Foreskin keratinocyte (primary cell): ENCODE measurements at places on chromosomes 11 and 22. TPM values are rescaled to one million over a fixed set of nuclear protein-coding genes. Genes with fewer than 3 reads are reported as not detected.

The EFCAB6 gene
- 0.24 and 0.35 TPM in 2 replicates for total RNA-seq

DNA sequence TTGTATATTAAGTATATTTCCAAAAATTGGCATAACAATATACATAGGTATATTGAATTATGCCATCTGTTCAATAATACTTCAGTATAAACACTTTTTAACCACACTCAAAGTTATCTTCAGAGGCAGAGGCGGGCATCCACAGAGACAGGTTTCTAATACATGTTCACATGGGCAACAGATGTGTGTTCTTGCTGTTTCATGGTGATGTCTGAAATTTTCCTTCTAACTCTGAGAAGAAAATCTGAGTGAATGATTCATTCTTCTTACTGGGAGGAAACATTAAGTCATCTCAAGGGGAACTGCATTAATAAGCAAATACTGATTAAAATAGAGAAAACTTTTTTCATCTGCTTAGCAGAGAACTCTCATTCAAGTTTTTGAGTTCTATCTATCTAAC, 1074.5 kb downstream of the LRRC4C start:
- peak; percentile 11 for DNase-seq

GRCh38 chr11:63862923-63863322, 24.0 kb downstream of the MARK2 start:
- DNase-seq, result no peak

GRCh38 chr11:133819746-133820315, 25.5 kb downstream of the SPATA19 start:
- DNase-seq, result no peak

DNA sequence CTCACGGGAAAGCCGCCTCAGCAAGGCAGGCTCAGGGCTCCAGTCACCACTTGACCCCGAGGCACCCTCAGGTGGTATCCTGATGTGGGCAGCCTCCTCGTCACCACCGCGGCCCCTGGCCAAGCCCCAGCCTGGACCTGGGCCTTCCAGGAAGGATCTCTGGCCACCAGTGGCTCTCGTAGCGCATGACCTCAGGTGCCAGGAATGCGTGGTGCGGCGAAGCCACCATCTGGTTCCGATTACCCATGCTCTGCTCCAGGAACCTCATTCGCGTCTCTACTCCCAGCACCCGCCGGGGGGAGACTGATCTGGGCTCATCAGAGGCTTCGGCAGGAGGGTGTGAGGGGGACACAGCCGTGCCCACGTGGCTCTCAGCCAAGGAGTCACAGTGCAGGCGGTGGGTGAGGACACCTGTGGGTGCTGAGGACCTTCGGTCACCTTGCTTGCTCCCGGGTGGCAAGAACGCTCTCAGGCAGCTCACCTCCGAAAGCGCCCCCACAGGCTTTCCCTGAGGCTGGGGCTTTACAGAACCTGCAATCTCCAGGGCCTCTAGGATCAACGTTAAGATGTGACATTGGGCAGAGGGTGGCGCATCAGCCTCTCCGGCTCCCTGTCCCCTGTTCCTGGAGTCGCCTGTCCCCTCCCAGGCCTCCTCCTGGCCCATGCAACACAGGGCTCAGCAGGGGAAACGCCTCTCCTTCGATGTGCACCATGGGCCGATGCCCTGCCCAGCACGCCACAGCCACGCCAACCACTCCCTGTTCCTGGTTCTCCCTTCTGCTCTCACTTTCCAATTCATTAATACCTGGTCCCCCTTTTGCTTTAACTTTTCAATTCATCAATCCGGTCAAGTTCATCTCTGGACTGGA, 39.0 kb downstream of the TBX1 start:
- no peak for DNase-seq

GRCh38 chr11:46697303-46697702, 3.1 kb downstream of the ARHGAP1 start:
- no peak for DNase-seq

DNA sequence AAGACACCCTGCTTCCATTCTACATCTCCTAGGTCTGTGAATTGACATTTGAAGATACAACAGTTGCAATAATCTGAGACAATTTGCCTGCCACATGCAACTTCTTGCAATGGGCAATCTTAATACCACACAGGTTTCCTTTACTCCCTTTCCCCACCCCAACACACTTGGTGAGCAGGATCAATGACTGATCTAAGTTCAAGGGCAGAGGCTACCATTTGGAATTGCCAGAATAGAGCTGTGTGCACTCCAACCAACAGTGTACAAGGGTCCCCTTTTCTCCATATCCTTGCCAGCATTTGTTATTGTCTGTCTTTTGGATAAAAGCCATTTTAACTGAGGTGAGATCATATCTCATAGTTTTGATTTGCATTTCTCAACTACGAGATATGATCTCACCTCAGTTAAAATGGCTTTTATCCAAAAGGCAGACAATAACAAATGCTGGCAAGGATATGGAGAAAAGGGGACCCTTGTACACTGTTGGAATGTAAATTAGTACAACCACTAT, 2.9 kb upstream of the NNMT start:
- DNase-seq, result no peak

DNA sequence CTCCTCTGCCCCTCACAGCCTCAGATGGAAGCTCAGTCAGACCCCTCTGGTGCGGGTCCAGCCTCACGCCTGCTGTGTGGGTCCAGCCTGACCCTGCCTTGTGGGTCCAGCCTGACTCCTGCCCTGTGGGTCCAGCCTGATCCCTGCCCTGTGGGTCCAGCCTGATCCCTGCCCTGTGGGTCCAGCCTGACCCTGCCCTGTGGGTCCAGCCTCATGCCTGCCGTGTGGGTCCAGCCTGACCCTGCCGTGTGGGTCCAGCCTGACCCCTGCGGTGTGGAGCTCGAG, 445.3 kb downstream of the BRD1 start:
- DNase-seq, result no peak

DNA sequence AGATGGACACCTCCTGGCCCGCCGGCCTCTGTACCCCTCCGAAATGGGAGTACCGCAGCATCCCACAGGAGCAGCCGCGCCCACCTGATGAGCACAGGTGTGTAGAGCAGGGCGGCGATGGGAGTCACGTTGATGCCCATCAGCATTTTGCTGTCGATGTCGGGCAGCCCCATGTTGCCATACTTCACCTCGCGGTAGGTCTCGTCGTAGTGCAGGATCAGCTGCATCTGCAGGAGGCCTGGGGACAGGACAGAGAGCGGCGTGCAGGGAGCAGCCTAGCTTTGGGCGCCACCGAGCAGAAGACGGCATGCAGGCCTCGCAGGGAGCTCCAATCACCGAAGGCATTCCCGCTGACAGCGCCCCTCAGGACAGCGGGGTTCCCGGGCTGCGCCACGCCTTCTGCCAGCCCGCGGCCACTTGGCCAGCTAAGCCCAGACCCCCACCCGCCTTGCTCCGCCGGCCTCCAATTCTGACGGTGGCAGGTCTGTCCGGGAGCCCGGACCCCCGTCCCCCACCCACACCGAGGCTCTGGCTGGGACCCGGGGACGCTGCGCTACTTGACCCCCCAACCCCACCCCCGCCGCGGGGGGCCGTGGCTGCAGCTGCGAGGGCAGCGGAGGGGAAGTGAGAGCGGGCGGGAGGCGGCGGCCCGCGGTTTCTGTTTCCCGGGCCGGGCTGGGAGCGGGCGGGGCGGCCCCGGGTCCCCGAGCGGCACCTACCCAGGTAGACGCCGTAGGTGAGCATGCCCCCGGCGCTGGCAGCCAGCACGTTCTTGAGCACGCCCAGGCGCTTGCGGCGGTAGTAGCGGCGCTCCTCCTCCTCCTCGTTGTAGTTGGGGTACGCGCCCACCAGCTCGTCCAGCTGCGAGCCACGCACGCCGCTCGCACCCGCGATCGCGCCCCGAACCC, 705 bp downstream of the UNC93B1 start:
- no peak for DNase-seq

- DNase-seq, result no peak
Observed at GRCh38 chr11:112509300-112509699, 248.6 kb upstream of the PLET1 start.

GRCh38 chr11:38014405-38014804, 1416.4 kb upstream of the RAG2 start:
- DNase-seq, result no peak

DNA sequence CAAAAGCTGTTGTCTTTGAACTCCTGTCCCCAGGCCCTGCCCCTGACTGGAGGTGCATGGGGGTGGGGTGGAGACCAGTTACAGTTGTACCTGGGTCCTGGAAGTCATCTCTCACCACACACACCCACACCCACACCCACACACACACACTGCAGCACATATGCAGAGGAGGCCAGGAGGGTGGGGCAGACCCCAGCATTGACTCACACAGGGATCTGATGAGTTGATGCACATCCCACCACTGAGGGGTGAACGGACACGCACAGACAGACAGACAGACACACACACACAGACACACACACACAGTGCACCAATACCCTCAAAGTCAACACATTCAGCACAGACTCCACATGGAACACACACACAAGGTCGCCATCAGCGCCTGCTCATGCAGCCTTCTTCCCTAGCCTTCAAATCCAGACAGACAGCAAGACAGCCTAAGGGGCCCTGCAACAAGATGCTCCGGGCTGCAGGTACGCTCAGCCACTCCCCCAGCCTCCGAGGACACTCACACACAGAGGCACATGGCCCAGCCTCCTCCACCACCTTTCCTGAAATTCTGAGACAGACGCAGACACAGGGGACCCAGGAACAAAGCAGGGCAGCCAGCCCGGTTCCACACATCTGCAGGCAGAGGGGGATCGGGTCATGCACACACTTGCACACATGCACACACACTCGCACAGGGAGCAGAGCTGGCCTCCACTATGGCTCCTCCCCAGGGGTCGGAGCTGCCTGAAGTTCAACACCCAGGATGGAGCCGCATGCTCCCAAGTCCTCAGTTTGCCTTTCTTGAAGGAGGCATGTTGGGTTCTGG, 26.5 kb downstream of the SYT7 start:
- DNase-seq, result no peak

- no peak for DNase-seq
Observed at GRCh38 chr11:65165410-65166317, 4.4 kb upstream of the SPDYC start.

GRCh38 chr11:21195995-21196394, 526.6 kb downstream of the NELL1 start:
- no peak for DNase-seq

GRCh38 chr11:97107604-97108003, 717.8 kb downstream of the JRKL start:
- DNase-seq, result no peak

GRCh38 chr22:50726643-50727340, 11.2 kb upstream of the ACR start:
- no peak for DNase-seq

DNA sequence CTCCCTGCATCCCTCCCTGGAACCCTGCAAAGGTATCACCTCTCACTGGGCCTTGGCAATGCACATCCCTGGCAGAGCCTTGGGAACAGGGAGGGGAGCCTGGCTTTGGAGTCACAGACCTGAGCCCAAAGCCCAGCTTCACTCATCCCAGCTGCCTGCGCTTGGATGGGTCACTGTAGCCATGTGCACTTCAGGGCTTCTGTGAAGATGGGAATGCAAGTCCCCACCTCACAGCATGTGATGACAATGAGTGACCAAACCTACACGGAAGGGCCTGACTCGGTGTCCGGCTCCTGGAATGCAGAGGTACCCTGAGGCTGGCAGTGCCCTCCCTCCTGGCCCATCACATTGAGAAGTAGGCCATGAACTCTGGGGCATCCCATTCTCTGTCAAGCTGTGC, 22.8 kb upstream of the BAIAP2L2 start:
- DNase-seq, result no peak

DNA sequence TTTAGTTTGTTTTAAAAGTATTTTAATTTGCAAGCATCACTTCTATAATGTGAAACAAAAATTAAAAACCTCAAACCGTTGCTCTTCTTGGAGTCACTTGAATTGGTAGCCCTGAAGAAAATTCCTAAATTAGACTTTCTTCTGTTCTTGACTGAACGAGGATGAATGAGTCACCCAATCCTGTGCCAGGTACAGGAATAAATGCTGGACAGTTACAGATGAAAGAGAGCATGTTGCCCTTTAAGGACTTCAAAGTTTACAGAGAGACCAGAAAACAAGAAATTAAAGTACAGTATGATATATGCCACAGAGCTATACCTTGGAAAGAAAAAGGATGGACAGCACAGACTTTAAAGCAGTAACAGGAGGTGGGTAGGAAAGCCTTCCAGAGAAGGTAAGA, 41.3 kb upstream of the CXCR5 start:
- no peak for DNase-seq

DNA sequence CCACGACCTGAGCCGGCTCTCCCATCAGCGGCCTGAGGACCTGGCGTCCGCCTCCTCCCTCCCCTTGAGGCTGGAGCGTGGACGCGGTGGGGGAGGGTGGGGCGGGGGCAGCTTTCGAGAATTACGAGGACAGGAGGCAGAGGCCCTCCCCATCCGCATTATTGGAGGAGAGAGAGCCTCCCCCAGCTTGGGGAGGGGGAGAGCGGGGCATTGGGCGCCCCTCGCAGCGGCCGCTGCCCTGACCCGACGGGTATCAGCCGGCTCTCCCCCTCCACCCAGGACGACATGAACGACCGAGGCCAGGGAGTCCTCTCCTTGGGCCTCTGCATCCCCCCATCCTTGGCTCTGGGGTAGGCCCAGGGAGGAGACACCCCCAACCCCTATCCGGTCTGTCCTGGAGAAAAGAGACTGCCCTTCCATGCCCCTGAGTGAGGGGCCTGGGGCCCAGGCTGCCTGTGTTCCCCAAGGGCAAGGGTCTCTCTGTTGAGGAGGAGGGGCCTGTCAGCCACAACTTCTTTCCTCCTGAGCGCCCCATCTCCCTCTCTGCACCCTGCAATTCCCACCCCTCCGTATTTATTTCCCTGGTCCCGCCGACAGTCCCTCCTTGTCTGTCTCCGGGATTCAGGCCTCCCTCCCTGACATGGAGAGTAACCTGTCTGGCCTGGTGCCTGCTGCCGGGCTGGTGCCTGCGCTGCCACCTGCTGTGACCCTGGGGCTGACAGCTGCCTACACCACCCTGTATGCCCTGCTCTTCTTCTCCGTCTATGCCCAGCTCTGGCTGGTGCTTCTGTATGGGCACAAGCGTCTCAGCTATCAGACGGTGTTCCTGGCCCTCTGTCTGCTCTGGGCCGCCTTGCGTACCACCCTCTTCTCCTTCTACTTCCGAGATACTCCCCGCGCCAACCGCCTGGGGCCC, 495 bp downstream of the GPR137 start:
- DNase-seq, result no peak

DNA sequence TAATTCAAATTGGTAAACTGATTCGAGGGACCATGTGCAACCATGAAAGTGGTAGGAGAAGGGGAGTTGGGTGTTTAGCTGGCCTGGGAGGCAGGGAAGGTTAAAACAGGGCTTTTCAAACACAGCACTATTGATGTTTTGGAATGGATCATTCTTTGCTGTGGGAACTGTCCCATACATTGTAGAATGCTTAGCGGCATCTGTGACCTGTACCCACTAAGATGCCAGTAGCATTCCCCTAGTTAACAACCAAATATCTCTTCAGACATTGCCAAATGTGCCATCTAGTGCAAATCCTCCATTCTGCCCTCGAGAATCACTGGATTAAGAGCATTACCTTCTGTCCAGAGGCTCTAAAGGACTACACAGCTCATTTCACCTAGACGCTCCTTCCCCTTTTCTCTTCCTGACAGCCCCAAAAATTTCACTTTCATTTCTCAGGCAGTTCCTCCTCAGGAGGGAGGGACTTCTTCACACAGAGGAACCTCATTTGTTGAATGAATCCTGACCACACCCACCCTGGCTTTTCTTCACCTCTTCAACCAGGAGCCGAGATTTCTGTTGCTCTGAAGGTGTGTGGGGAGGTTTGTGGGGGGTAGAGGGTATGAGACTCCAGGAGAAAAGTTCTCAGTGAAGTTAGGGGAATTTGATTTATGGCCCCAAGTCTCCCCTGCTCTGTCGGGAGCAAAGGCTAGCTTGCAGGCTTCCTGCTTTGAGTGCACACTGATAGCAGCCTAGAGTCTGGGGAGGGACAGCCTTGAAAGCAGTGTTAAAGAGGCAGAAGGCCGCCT, at the start of gene TRIM34:
Gene TRIM34, plus strand, starts transcription at position 513 of the 791 bp plus-strand sequence. CDS start 7,331 bp downstream, outside the sequence.
- peak; percentile 83 for DNase-seq
